Hindlimb muscle (tissue), 1 donor: ENCODE measurements at places on chromosomes 2 and 18. TPM values are rescaled to one million over a fixed set of nuclear protein-coding genes. Genes with fewer than 3 reads are reported as not detected.

DNA sequence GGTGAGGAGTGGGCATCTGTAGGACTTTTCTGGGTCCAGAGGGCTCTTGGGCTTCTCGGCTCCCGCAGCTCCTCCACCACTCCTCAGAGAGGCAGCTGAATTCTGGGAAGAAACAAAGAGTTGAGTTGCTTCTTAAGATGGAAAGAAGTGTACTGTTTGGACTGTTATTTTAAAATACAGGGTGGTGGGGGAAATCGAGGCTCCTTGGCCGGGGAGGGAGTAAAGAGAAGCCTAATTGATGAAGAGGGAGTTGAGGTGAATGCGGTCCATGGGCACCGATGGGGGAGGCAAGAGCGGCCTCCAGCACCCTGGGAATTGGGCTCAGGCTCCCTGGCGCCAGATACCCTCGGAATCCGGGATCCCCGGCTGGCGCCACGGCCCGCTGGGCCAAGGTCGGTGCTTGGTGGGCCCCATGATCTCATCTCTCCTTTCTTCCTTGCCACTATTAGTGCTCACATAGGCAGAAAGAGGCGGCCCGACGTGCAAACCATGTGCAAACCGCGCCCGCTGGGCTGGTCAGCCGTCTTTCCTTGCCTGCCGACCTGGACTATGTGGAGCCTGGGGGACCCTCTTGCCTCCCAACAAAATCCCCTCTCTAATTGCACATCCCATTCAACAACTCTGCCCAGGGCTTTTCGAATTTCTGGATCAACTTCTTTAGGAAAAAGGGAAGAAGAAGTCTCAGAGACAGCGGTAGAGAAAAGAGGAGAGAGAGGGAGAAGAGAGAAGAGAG is 604 bp upstream of the SIX3 start:
- DNase-seq, result no peak

DNA sequence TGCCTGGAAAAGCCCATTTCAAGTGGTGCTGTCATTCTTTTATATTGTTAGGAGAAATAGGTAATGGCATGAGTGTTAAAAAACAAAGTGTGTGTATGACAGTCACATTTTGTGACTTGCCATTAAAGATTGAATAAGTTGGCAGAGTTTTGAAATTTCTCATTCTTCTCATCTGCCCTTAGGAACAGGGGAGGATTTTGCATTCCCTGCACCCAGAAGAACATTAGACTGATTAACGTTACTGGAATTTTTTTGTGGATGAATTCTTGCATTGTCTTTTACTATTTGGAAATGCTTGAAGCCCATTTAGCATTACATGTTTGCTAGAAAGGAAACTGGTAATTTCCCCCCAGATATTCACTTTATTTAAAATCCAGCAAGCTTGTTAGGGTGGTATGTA is 162.2 kb downstream of the BABAM2 start:
- DNase-seq, result no peak

SH3RF3 gene
- 5.0 TPM for polyA plus RNA-seq

HOXD8 gene
- 45.0 TPM for polyA plus RNA-seq
